ENCODE measurements at places on chromosomes 6 and 20.

GRCh38 chr20:24149881-24150307 lies 161.3 kb upstream of the GGTLC1 start:
- DNase-seq = no peak

- no peak for DNase-seq
Measured at GRCh38 chr6:13767121-13767808, 47.1 kb downstream of the MCUR1 start.

- DNase-seq = no peak
Measured at GRCh38 chr6:157688960-157689599, 134.0 kb upstream of the SNX9 start.

- DNase-seq = peak; percentile 22
Measured at GRCh38 chr6:169868458-169868857, 117.0 kb downstream of the ERMARD start.

GRCh38 chr6:139442188-139442671 lies 67.8 kb upstream of the CITED2 start:
- DNase-seq = no peak

DNA sequence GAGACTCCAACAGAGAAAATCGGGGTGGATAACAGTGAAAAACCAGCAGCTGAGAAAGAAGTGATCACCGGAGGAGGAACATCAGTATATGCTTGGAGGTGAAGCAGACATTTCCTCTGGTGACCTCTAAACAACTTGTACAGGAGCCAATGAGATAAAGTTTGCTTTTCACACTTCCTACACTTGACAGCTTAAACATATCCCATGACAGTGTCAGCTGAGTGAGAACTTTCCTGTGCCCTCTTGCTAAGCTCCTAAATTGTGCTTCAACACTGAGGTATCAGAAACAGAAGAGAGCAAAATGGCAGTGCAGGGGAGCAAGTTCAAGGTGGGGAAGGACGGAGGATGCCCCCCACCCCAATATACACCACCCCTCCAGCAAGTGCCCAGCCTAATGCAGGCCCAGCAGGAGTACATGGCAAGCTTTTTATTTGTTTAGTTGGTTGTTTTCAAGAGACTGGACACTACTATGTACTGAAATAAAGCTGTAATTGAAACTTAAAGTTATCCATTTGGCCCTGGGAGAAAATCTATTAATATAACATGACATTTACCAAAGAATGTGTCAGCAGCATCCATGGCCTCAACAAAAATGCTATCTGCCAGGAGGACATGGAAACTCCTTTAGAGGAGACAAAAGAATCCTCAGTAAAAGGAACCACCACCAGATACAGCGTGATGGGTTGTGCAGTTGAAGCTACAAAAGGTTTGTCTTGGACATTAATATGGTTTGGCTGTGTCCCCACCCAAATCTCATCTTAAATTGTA lies 540.2 kb downstream of the PRKN start:
- DNase-seq = no peak

GRCh38 chr6:79878142-79878748 lies 69.1 kb downstream of the ELOVL4 start:
- no peak for DNase-seq

DNA sequence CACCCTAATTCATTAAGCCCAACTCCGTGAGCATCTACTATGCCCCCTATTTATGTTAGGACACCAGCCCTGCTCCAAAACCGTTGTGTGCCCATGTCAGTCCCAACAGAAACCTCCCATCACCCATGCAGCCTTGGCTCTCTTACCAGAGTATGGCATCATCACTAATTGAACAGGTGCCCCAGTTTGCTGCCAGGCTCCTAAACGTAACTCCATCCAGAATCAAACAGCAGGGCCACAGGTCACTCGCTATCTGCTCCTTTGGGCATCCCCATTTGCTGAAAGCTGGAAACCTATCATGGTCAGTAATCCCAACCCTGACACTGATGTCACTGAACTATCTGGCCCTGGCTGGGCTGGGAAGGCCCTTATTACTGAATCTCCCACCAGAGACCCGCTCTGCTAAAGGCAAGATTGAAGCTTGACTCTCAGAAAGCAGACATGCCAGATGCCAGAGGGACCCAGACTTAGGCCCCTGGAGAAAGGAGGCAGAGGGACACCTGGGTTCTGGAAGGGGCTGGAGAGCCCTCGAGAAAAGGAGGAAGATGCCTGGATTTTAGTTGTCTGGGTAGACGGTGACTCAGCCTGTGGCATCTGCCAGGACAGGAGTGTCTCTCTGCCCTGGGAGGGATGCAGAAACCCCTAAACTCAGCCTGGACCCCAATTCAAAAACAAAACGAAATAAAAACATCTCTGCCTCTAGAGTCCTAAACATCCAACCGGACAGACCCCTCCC lies 14.0 kb downstream of the MUCL3 start:
- DNase-seq = no peak

GRCh38 chr6:6856538-6857523 lies 250.9 kb upstream of the RREB1 start:
- peak; percentile 45 for DNase-seq

DNA sequence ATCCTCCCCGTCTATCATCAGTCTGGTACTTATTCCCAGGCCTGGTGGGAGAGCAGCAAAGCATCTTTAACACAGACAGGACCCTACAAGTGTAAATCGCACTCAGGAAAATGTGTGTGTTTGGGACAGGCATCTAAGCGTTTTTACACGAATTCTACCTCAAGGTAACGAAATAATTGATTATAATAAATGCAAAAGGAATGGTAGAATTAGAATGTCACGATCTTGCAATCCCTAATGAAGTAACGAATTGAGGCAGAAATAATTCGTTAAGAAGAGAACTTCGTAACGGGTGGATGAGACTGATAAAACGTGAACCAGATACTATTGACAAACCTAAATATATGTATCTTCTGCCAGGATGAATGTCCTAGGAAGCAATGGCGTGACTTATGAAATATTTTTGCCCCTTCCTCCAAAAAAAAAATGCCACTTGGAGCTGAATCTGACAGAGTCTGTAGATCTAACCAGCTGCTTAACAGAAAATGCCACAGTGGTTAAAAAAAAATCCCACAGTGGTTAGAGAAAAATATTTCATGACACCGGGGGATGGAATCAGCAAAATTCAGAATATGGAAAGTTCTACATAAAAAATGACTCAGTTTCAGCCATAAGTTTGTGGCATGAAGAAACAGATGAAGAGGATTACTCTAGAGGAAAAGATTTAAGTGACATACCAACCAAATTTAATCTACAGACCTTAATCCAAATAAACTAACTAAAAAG lies 68.7 kb downstream of the F13A1 start:
- DNase-seq = no peak

GRCh38 chr6:100322886-100323285 lies 141.8 kb downstream of the SIM1 start:
- no peak for DNase-seq

GRCh38 chr6:38774929-38775707 lies 60.0 kb downstream of the DNAH8 start:
- DNase-seq = no peak

DNA sequence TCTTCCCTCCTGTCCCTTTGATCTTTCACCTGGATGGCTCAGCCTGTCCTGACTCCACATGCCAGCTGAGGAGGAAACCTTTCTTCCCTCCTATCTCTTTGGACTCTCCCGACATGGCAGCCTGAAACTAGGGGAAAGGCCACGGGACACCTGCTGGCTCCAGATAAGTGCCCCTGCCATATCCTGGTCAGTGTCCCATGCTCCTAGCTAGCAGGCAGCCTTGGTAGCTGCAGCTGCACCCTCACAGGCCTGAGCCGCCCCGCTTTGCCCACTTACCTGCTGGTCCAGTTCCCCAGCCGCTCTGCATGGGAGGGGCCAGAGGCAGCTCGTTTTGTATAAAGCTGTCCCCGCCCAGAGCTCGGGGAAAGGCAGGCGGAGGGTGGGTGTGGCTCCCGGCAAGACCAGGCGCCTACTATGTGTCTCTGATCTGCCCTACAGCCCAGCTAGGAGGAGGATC lies 7.4 kb upstream of the SLC52A3 start:
- no peak for DNase-seq

GRCh38 chr6:105321207-105321606 lies 81.7 kb downstream of the PREP start:
- no peak for DNase-seq

DNA sequence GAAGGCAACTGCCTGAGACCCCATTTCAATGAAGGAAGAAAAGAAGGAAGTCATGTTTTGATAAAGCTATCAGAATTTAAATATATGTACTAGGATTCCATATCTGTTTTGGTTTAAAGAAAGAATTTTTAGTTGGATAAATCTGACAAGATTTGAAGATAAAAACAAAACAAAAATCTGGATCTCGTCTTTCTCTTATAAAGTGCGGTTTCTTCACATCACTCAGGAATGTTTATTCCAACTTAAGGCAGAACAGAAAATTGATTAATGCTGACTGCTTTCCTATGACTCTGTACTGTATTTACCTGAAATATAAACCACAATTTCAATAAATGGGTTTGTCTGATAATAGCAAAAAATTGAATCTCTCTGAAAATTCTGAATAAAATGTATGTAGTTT lies 439.7 kb downstream of the RFPL4B start:
- DNase-seq = no peak

GRCh38 chr20:32003325-32003724 lies 6.9 kb upstream of the CCM2L start:
- no peak for DNase-seq

DNA sequence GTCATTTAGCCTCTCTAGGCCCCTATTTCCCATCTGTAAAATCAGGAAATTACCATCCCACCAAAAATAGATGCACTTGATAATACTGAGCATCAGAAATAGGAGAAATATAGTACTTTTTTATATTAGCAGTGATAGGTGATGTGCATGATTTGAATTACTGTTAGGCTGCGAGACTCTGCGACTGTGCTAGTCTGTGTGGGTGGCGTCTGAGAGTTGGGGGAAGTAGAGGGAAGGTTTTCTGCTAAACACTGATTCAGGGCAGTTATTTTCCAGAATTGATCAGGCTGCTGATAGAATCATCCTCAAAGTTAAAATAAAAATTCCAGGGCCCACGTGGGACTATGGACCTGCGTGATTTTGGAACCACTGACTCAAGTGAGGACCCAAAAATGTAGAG lies 60.4 kb upstream of the ARMH2 start:
- no peak for DNase-seq

GRCh38 chr6:121285041-121285440 lies 49.2 kb downstream of the TBC1D32 start:
- no peak for DNase-seq

- DNase-seq = no peak
Measured at GRCh38 chr6:116060572-116061283, at the start of gene FRK. Gene FRK, minus strand, starts transcription at chr6:116060891. Its CDS starts 580 bp downstream, at chr6:116060311.

GRCh38 chr6:21406316-21406715 lies 187.2 kb upstream of the SOX4 start:
- no peak for DNase-seq

DNA sequence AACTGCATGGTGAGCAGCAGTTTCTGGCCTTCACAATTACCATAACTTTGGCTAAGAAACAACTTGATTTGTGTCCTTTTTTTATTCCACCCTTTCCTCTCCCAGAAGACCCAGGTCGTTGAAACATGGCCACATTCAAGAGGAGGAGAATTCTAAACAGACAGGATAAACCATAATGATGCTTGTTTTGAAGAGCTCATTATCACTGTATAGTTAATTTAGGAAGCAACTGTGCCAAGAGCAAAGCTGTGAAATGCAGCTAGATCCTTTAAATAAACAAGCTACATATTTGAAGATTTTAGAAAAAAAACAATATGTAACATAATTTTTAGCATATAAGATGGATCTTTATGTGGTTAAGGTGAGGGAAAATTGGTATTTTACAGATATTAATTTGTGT lies 104.5 kb downstream of the KLHL32 start:
- DNase-seq = no peak

DNA sequence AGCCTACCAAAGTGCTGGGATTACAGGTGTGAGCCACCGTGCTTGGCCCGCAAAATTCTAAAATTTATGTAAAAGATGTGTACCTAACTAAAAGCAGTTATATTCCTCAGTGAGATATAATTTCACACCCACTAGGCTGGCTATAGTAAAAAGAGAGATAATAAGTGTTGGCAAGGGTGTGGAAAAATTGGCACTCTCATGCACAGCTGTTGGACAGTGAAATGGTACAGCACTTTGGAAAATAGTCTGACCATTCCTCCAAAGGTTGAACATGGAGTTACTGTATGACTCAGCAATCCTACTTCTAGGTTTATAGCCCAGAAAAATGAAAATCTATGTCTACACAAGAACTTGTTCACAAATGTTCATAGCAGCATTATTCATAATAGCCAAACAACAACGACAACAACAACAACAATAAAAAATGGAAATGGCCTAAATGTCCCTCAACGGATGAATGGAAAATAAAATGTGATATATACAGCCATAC lies 13.9 kb downstream of the C6orf15 start:
- no peak for DNase-seq

DNA sequence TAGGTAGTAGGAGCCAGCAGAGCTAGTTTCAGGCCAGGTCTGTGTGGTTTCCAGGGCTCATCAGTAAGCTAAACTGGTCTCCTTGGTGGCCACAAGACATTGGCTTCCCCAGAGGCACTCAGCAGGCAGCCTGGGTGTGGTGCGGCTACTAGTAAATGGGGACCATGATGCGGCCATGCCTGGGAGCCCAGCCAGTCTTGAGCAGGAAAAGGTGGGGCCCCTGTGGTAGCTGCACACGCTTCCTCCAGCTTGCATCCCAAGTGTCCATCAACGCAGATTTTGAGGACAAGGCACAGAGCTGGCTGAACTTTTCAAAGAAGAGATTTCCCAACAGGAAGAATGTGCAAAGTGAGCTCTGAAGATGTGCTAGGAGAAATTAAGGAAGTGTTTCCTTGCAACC lies 107.4 kb upstream of the NAA20 start:
- no peak for DNase-seq

- no peak for DNase-seq
Measured at GRCh38 chr6:57097596-57097995, 7.6 kb downstream of the ZNF451 start.

DNA sequence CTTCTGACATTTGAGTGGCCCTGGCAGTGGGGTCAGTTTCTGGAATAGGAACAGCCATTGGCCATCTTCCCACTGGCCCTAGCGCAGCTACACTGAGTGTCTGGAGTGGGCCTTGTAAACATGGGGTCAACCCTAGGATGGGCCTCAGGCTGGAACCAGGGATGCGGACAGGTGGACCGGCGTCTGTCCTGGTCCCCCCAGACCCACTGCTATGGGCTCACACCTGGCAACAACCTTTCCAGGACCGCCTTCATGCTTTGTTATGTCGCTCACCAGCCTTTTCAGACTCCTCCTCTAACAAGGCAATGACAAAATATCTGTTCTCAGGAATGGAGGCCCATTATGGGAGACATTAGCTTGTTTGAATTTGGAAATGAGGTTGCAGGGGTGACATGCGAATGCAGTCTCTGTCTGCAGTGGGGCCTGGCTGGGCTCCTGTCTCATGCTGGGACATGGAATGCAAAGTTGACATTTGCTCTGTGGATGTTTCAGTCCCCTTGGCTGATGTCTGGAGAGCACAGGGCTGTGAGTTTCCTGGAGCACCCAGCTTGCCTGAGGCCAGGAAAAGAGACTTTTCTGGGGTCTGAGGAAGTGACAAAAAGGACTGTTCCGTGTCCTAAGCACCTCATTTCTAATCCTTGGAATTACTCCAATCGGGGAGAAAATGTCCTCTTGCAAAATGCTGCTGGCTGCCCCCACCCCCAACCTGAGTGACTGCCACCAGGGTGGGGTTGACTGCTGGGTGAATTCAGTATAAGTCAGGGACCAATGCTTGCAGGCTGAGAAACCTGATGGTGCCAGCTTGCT lies 98.7 kb upstream of the PMEPA1 start:
- no peak for DNase-seq
